HCT116 (cell line): ENCODE measurements at places on chromosomes 13 and 19. TPM values are rescaled to one million over a fixed set of nuclear protein-coding genes. Genes with fewer than 3 reads are reported as not detected.

- no peaks in the 10 kb centered on the region for H3K36me3 ChIP-seq
- H3K27me3 ChIP-seq, result no peaks in the 10 kb centered on the region
- no peak for DNase-seq
- no peak overlapping the region for H3K27ac ChIP-seq
- H3K4me1 ChIP-seq, result no peaks in the 10 kb centered on the region
Observed at GRCh38 chr19:7658219-7658686, 10.6 kb upstream of the RETN start.

GRCh38 chr19:42412661-42413076 lies 14.5 kb downstream of the LIPE start:
- DNase-seq, result no peak
- no peak overlapping the region for H3K4me3 ChIP-seq
- no peaks in the 10 kb centered on the region for H3K27me3 ChIP-seq
- H3K27ac ChIP-seq, result no peak overlapping the region
- H3K36me3 ChIP-seq, result no peaks in the 10 kb centered on the region; the same call in 1 of the 2 replicates

- H3K36me3 ChIP-seq, result no peaks in the 10 kb centered on the region
- H3K27me3 ChIP-seq, result no peaks in the 10 kb centered on the region
- no peaks in the 10 kb centered on the region for H3K4me1 ChIP-seq
- no peak overlapping the region for H3K27ac ChIP-seq
- no peak overlapping the region for H3K4me3 ChIP-seq
Observed at GRCh38 chr13:76329866-76330580, 556.2 kb downstream of the KCTD12 start.

- no peaks in the 10 kb centered on the region for H3K27me3 ChIP-seq
- peaks cover 6% of the 10 kb centered on the region; the same call in 1 of the 2 replicates for H3K4me1 ChIP-seq
- peak overlapping the region; percentile 76 for H3K4me3 ChIP-seq
Observed at GRCh38 chr19:6108721-6109633, 1.3 kb downstream of the RFX2 start.

Gene ZNF560
- not detected for total RNA-seq
